ENCODE measurements at places on chromosomes 6 and 20.

DNA sequence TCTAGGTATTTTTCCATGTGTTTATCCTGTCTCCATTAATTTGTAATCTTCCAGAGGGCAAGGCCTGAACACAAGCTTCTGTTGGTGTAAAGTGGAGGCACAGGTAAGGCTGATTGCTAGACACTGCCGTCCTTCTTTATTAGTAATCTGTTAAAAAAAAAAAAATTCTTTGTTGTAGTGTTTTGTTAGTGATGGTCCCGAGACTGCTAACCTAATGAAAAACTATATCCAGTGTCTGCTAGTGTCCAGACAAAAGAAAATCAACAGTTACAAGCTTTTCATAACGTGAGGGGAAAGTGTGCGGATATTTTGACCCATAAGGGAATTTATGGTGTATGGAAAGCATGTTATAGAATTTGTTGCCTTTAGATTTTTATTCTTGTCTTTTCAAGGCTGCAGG lies 4.2 kb upstream of the HIVEP1 start:
- DNase-seq: no peak

DNA sequence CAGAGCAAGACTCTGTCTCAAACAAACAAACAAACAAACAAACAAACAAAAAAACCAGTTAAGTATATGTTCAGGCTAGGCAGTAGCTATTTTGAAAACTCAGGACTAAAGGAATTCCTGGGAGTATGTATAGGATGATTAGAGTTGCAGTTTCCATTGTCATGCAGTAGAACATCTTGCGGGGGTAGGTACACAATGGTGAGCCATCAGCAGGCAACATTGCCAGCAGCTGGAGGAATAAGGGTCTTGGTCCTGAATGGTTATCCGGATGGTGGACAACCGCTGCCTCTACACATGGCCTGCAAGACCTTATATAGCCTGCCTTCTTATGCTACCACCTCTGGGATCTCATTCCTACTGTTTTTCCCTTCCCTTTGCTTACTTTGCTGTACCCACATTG lies 297.5 kb downstream of the SOX4 start:
- no peak for DNase-seq

- no peak for DNase-seq
These were observed 5.5 kb downstream of the FOXQ1 start for GRCh38 chr6:1317302-1317815.

DNA sequence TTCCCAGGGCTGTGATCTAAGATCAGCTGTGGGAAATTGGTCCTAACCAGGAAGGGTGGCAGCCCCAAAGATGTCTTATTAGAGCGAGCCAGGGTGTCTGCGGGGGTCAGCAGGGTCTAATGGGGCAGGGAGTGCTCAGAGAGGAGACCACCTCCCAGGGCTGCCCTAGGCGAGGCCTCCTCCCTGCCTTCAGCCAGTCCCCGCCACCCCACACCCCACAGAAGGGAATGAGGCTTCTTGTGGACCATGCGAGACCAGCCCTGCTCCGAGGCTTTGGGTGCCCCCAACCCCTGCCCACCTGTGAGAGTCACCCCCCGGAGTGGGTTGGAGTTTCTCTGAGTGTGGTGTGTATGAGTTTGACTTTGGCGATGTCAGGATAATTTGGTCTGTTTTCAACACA lies 37.8 kb downstream of the SYNJ2 start:
- DNase-seq: no peak

GRCh38 chr20:50133041-50133440 lies 20.1 kb upstream of the UBE2V1 start:
- no peak for DNase-seq

GRCh38 chr6:39107641-39108040 lies 7.3 kb downstream of the SAYSD1 start:
- no peak for DNase-seq

DNA sequence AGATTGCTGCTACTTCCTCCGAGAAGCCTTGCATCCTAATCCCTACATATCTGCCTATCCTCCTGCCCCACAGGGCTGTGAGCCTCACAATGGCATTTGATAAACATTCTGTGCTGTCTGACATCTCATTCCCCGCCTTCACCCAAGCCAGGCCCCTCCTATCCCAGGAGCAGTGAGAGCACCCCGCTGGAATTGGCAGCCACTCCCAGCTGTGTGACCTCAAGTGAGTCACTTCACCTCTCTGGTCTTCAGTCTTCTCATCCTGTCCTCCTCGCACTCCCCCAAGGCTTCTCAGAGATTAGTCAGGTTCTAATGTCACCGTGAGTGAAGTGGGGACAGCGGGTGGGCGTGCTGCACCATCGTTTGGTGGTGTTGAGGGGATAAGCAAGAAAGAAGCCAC lies 81.7 kb downstream of the CDH22 start:
- no peak for DNase-seq

- no peak for DNase-seq
These were observed 103.2 kb upstream of the TIAM2 start for GRCh38 chr6:154891901-154892300.

- DNase-seq: no peak
These were observed 306.0 kb upstream of the HS3ST5 start for GRCh38 chr6:114648847-114649246.

GRCh38 chr6:11409371-11409770 lies 128.2 kb upstream of the TMEM170B start:
- DNase-seq: no peak

Measured in NCI-H1694 treated with DMSO at 0.1 percent for 48 hours (cell line).